ENCODE measurements at places on chromosomes 4 and X.

DNA sequence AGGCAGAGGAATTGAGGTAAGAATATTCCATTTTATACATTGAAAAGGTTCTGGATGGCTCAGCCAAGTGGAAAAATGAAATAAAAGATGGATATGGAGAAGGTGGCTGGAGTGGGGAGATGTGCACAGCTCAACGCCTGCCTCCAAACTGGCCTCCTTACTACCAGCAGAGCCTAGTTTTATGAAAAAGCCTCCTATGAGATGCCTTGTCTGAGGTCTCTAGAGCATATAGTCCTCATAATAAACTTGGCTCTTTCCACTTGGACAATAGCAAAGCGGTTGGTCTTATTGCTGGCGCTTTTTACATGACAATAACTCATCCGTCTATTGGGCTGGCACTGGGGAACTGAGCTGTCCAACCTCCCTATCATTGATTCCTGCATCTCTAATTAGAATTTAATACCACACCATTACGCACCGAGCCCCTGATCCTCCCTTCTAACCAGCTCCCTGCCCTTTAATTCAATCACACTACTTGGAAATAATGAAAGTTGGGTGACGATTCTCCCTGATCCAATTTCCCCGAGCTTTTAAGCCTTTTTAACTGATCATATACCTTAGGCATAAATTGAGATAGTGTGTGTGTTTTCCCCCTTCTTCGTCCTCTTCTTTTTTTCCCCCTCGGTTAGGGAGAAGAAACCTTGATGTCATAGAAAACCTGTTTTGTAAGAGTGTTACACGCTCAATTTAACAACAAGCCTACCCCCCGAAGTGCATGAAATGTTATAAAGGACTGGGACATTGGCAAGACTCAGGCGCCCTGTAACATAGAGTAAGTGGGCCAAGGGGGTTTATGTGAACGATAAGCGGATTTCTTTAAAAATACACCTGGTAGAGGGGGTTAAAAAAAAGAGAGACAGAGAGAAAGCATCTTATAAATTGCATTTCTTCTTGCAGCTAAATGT lies at the start of gene PHOX2B:
TSS of gene PHOX2B (minus strand) at position 155 of the 905 bp plus-strand sequence. CDS start at position 40, 115 bp downstream.
- peak; percentile 73 for DNase-seq

DNA sequence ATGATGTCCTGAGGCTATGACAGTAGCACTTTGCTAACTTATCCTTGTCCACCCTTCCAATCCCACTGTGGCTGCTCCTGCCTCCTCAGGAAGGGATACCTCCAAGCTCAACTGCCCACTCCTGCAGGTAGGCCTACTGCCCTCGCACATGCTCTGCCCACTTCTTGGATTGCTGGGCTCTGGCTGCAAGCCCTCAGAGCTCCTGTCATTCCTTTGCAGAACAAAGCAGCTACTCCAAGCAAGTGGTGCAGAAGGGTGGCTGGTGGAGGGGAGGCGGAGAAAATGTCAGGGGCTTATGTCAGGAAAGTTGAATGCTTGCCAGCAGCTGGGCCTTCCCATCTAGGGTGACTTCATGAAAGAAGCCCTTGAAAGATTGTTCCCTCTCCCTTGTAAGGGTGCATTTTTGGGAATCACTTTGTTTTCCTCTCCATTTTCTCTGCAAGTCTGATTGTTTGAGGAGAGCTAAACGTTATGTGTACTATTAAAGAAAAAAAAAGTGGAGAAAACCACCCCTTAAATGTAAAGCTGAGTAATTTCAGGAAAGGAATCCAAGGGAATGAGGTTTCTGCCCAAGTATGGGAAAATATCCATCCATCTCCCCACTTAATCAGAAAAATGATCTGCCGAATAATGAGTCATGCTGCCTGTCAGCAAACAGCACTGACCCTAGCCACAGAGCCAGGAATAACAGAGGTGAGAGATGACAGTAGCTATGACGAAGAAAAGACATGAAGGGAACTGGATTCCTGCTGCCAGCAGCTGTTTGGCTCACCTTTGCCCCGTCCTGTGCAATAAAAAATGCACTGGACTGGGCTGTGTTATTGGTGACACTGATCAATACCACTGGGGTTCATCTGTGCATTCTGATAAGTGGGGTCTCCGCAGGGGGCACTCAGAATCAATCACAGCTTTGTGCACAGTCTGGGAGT lies 102.0 kb downstream of the RTL5 start:
- DNase-seq = no peak

DNA sequence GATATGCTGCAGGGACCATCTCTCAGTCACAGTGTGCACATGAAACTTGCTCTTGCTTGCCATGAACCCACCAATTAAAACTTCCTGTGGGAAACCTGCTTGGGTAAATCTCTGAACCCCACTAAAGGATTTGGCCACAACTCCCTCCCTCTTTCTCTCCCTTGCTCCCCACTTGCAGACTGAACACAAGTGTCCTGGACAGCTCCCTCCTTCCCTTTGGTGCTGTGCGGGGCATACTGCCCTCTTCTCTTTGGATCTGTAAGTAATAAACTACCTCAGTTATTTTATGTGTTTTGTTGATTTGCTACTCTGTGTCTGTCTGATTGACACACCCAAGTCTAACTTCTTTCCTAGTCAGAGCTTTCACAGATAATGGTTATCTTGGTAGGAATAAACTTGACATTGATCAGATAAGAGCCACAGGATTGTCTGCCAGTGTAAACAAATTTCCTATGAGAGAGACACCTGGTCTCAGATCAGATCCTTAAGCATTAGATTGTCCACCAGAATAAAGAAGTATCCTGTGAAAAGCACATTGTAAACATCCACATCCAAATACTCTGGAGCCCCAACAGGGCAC lies 41.8 kb downstream of the SULT1E1 start:
- DNase-seq = no peak

DNA sequence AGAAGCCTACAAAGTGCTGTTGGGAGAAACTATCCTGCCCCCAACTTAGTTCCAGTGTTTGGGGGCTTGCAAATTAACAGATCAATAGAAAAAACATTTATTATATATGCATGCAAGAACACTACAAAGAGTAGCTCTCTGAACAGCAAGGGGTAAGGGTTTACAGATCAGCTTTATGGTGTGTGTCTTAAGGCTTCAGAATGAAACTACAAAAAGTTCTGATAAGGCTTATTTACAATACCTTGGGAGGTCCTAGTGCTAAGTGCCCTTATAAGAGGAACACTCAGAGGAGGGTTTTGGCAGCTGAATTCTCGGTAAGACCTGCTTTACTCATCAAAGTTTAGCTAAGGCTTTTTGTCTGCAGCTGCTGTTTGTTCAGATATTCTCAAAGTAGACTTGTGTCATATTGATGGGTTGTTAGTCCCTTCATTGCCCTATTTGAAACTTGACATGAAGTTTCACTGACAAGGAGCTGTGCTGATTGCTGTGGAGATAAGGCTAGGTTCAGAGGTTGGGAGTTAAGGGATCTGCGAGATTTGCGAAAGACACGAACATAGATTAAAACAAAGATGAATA lies 7.7 kb downstream of the ERVMER34-1 start:
- no peak for DNase-seq

GRCh38 chrX:9519546-9520216 lies 54.8 kb downstream of the TBL1X start:
- DNase-seq = no peak

GRCh38 chr4:121510341-121510874 lies 129.6 kb upstream of the QRFPR start:
- DNase-seq = no peak

- DNase-seq = peak; percentile 71
These were observed at the start of gene HS6ST2 for GRCh38 chrX:132958091-132958703. HS6ST2 (minus strand) TSS chrX:132958629.

DNA sequence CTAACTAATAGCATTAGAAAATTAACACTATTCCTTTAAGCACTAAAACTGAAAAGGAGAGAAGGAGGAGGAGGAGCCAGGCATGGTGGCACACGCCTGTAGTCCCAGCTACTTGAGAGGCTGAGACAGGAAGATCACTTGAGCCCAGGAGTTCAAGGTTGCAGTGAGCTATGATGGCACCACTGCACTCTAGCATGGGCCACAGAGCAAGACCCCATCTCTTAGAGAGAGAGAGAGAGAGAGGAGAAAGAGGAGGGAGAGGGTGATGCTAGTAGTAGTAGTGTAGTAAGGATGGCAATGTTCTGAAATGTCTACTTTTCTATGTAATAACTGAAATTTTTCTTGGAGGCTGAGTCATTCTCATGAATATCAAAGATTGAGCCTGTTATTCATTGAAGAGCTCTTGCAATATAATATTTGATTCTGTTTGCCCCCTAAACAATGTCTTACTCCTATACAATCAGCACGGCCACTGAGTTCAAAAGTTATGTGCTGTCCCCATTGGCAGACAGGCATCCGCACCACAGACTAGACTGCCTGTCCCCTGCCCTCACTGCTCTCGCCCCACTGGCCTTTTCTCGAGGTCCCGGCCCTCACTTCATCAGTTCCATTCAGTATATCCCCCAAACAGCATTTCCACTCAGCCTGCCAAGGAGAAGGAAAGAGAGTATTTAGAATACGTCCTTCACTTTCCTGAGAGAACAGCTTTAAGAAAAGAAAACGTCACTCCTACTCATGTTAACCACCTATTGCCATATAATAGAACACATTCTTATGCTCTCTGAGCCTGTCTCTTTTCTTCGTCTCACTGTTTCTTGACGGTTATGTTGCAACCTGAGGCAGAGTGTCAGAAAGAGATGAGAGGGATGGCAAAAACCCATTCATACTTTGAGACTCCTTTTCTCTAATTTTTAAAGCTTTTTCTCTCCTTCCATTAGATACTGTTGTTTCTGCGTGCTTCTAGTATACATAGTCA lies 238.1 kb downstream of the PALLD start:
- no peak for DNase-seq

GRCh38 chr4:13413729-13414437 lies 70.3 kb downstream of the RAB28 start:
- DNase-seq = no peak

DNA sequence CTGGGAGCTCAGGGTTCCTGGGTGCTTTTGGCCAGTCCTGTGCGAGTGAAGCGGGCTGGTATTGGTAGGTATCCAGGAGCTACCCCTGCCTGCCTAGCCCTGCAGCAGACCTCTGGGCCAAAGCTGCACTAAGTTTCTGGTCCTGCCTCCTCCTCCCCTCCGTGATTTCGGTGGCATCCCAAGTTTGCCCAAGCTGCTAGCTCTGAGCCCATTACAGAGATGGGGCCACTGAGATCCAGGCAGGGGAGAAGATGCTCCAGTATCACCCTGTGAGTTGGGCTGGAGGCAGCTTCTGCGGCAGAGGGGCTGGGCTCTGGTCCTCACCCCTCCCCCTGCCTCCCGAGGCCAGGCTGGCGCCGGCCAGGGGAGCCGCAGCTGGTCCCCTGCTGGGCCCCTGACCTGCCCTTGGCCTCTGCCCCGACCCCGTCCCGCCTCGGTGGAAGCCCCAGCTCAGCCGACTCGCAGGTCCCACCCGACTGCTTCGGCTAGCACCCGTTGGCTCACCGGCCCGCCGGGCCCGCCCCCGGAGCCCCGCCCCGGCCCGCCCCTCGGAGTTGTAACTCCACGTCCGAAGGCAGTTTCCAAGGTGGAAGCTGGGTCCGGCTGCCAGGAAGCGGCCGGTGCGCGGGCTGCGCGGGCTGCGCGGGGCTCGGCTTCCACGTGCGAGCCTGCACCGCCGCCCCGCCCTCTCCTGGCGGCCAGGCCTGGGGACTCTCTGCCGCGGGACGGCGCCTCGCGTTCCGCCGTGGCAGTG lies at the start of gene DUSP9:
TSS of gene DUSP9 (plus strand) at position 584 of the 754 bp plus-strand sequence. CDS start 751 bp downstream, outside the sequence.
- no peak for DNase-seq

DNA sequence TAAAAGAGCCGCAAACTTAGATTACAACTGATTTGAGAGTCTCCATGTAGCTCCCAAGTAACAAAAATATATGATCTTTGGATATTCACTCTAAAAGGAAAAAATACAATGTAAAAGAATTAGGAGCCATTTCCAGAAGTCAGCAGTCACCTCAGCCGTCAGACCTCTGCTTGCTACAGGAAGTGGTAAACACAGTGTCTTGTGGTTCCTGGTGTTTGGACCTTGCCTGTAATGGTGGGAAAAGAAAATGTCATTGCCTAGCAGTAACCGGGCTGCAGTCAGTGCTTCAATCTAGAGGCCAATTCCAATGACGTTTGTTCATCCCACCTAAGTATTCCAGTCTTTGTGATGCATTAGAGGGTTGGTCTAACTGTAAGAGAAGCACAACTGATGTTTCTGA lies 28.9 kb upstream of the SMIM31 start:
- no peak for DNase-seq

- no peak for DNase-seq
These were observed 198.1 kb upstream of the PUDP start for GRCh38 chrX:7346021-7346420.

DNA sequence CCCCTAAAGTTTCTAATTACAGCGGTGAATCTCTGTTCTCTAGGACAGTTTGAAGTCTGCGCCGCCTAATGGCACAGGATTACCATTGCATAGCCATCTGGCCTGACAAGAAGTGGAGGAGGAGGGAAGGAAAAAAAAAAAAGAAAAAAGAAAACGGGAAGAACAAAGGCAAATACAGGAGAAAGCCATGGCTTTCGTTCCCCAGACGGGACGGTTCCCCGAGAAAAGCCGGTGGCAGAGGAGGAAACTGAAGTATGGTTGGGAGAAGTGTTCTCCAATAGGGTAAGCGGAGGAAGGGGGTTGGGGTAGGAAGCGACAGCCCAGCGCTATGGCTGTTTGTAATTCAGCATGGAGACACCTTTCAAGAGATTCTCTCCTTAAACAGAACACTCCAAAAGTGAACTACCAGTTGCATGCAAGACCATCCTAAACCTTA lies 80.8 kb downstream of the HMGN5 start:
- DNase-seq = peak; percentile 65

- no peak for DNase-seq
These were observed 33.7 kb downstream of the ATP2B3 start for GRCh38 chrX:153551135-153551534.

DNA sequence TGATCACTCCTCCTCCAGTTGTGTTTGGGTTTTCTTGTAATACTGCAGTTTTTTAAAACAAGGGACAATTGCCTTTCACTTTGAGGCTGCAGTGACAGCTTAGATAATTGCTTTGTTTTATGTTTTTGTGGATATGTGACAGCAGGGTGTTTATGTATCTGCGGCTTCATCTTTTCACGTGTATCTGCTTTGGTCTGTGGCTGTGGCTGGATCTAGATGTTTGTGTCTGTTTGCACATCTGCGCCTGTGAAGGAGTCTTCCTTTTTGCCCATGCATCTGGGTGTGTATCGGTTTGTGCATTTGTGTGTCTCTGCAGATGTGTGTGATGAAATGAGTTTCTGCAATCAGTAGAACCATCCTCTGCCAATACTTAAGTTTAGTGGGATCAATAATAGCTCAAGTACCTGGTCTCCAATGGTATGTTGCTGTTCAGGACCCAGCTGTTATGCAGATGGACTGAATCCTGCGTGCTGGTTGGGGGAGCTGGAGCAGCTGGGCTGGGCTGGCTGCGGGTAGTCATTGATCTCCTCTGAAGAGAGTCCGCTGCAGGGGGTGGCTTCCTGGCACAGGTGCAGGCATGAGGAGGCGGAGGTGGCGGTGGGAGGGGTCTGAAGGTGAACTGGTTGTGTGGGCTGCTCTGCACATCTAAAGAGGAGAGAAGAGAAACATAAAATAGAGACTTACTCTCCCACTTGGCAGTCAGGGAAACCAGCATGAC lies 390.3 kb downstream of the SH2D1A start:
- DNase-seq = no peak

GRCh38 chr4:158912390-158912789 lies 143.6 kb downstream of the FNIP2 start:
- DNase-seq = no peak

GRCh38 chrX:10636337-10636736 lies 16.0 kb upstream of the MID1 start:
- no peak for DNase-seq

GRCh38 chr4:70225824-70226223 lies at the start of gene FDCSP:
FDCSP (plus strand) TSS chr4:70226124; CDS start chr4:70231195, 5,071 bp downstream.
- no peak for DNase-seq

- no peak for DNase-seq
These were observed 2.6 kb upstream of the BEX1 start for GRCh38 chrX:103066606-103067005.
